Activated CD4-positive, alpha-beta T cell treated with anti-CD3 and anti-CD28 coated beads, Interleukin-2, amount 10 ng/mL, durations not matched to agents 24 days and 14 days (primary cell): ENCODE measurements at places on chromosomes 13 and 19.
A peak's percentile ranks its signal among the peaks of the same experiment; 100 is the strongest.

DNA sequence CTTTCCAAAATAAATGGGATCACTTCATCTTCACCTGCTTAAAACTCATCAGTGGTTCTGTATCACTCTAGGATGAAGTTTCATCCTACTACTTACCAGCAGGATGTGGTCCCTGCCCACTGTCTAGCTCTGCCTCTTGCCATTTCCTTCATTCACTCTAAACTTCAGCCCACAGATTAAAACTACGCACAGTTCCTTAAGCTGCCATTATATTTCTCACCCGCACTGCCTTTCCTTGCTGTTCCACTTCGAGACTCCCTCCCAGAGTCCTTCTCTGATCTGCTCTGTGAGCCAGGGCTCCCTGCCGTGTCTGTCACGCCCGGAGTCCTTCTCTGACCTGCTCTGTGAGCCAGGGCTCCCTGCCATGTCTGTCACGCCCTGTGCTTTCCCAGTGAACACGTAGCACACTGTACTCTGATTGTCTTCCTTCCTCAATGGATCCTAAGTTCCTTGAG lies 52.0 kb upstream of the NPAS1 start:
- H3K4me3 ChIP-seq = peak overlapping the region; percentile 64
- DNase-seq = peak; percentile 79
- peaks cover 28% of the 10 kb centered on the region for H3K36me3 ChIP-seq
- peaks cover 47% of the 10 kb centered on the region for H3K4me1 ChIP-seq
- peak overlapping the region; percentile 70 for H3K27ac ChIP-seq

- H3K4me3 ChIP-seq = no peak overlapping the region
- no peaks in the 10 kb centered on the region for H3K27me3 ChIP-seq
- peak; percentile 87 for DNase-seq
- peaks cover 12% of the 10 kb centered on the region for H3K36me3 ChIP-seq
Measured at GRCh38 chr19:3618144-3618810, 8.3 kb downstream of the CACTIN start.

DNA sequence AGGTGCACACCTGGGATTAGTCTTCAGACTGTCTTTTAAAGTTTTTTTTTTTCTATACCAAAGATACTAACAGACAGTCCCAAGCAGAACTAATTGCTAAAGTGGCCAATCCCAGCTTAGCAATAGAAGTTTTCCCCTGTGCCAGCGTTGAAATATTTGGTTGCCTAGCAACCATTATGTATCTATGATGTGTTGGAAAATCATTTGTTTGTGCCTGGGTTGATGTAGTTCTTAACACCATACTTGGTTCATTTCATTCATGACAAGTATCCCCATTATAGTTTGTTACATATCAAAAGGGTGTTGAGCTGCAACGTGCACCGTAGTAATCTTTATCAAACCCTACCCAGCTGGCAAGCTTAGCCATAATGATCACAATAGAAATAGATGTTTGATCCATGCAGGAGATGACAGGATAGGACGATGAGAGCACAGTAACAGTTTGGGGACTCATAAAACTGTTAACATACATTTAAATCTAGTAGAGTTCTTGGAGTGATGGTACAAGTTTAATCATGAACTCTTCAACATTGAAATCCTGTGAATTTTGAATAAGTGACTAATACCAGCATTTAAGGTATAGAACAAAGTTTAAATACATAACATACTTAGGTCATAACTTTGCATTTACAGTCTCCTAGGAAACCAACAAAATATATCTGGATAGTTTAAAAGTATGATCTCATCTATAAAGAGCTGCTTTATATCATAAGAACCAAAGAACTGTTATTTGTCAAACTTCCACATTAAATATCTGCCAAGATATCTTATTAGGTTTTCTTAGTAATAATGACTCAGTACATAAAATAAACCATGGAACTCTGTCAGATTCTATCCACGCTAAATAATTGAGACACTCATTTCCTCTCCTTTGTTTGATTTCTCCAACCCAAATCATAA lies 73.4 kb downstream of the MBNL2 start:
- H3K36me3 ChIP-seq = peaks cover 6% of the 10 kb centered on the region
- H3K27ac ChIP-seq = no peak overlapping the region
- no peak overlapping the region for H3K4me3 ChIP-seq

DNA sequence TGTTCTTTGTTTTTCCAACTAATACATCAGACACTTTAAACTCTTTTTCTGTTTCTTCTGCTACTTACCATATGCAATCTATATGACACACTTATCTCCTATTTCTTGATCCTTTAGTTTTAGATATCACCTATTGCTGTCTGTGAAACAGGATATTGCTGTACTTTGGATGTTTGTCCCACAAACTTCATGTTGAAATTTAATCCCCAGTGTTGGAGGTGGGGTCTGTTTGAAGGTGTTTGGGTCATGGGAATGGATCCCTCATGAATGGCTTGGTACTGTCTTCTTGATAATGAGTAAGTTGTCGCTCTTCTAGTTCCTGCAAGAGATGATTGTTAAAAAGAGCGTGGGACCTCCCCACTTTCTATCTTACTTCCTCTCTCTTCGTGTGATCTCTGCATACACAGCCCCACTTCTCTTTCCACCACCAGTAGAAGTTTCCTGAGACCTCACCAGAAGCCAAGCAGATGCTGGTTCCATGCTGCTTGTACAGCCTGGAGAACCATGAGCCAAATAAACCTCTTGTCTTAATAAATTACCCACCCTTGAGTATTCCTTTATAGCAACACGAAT lies 244.2 kb downstream of the NHLRC3 start:
- peaks cover 18% of the 10 kb centered on the region for H3K27me3 ChIP-seq
- no peak overlapping the region for H3K27ac ChIP-seq
- H3K4me3 ChIP-seq = no peak overlapping the region
- no peaks in the 10 kb centered on the region for H3K36me3 ChIP-seq
- DNase-seq = no peak

DNA sequence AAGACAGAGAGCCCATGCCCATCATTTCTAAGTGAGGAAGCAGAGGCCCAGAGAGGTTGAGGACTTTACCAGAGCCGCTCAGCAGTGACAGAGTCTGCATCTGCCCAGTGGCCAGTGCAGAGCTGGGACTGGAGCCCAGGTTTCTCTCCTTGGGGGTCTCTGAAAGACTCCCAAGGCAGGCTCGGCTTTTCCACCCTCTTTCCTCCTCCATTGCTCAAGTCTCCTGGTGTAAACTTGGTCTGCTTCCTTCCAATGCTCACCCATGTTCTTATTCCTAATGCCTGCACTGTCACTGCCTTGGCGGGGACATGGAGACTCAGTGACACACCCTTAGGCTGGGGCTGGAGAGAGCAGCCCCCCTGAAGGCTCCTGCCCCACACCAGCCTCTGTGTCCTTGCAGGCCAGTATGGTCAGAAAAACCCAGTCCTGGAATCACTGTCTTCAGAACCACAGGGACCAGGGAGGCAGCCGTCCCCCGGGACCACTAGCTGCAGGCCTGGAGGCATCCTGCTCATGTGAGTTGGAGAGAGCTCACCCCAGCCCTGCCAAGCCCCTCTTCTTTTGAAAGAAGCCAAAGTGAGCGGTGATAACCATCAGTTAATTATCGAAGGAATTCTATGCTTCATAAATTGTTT lies 211.0 kb upstream of the ZNF536 start:
- DNase-seq = no peak
- H3K36me3 ChIP-seq = no peaks in the 10 kb centered on the region
- H3K4me1 ChIP-seq = no peaks in the 10 kb centered on the region

- H3K4me3 ChIP-seq = no peak overlapping the region
- H3K36me3 ChIP-seq = no peaks in the 10 kb centered on the region
- no peak for DNase-seq
- no peak overlapping the region for H3K27ac ChIP-seq
Measured at GRCh38 chr13:66958611-66959010, 271.5 kb downstream of the PCDH9 start.

DNA sequence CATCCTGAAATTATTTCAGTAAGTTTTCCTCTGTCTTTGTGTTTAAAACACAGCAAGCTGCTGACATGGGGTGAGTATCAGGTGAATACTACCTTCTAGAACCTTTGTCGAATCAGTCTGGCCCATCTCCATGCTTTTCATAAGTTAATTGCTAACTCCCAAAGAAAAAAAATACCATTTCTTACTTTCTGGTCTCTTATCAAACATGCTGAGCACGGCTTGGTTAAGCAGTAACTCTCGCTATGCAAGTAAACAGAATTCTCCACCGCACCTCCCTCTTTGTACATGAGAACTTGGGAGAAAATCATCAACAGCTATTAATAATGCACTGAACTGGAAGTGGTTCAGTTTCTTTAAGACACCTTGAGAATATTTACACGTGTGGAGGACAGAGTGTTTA lies 88.6 kb downstream of the FGF9 start:
- no peaks in the 10 kb centered on the region for H3K4me1 ChIP-seq
- H3K27ac ChIP-seq = no peak overlapping the region
- H3K4me3 ChIP-seq = no peak overlapping the region
- no peak for DNase-seq

GRCh38 chr19:42280815-42281145 lies 11.7 kb downstream of the CIC start:
- H3K4me3 ChIP-seq = no peak overlapping the region
- no peak for DNase-seq
- H3K4me1 ChIP-seq = peaks cover 47% of the 10 kb centered on the region
- H3K36me3 ChIP-seq = peaks cover 12% of the 10 kb centered on the region
- peak overlapping the region; percentile 86 for H3K27ac ChIP-seq

DNA sequence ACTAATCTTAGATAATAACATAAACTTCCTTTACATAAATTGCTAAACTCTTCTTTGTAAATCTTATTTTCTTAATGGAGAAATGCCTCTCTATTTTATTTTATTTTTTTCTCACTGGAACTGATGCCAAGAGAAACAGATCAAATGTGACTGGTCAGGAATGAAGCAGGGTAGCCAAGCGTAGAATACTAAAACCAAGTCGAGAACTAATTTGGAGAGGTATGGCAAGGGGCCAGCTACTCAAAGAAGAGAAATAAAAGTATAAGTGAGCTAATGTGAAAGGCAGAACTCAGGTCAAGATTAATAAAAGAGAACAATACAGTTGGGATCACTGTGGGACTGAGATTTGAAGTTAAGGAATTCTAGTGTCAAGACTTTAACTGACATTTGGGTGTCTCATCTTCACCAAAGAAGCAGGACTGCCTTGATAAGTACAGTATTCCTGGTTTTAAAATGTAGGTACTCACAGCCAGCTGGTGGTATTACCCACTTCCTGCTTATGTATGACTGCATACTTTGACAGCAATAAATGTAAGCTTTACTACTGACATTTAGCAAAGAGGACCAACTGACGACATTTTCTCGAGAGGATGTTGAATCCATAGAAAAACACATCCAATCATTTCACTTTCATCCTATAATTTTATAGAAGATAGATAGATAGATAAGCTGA lies 1192.2 kb downstream of the EFNB2 start:
- H3K4me1 ChIP-seq = no peaks in the 10 kb centered on the region
- no peaks in the 10 kb centered on the region for H3K36me3 ChIP-seq
- DNase-seq = no peak
- no peak overlapping the region for H3K4me3 ChIP-seq

DNA sequence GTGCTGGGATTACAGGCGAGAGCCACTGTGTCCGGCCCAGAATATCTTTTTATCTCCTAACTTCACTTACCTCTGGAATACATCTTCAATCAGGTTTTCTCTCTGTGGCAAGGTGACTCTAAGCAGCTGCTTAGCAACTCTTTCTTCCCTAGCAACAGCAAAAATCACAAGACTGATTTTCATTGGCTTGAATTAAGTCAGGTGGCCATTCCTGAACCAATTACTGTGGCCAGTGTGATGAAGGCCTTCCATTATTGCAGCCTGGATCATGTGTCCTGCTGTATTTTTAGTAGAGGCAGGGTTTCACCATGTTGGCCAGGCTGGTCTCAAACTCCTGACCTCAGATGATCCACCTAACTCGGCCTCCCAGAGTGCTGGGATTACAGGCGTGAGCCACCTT lies 9.0 kb upstream of the LTBP4 start:
- H3K36me3 ChIP-seq = peaks cover 30% of the 10 kb centered on the region
- DNase-seq = peak; percentile 75
- peaks cover 7% of the 10 kb centered on the region for H3K27me3 ChIP-seq
- H3K27ac ChIP-seq = no peak overlapping the region
- peaks cover 14% of the 10 kb centered on the region for H3K4me1 ChIP-seq

GRCh38 chr19:46755853-46756543 lies 9.7 kb upstream of the STRN4 start:
- no peaks in the 10 kb centered on the region for H3K27me3 ChIP-seq
- peaks cover 6% of the 10 kb centered on the region for H3K36me3 ChIP-seq
- no peak overlapping the region for H3K4me3 ChIP-seq
- H3K4me1 ChIP-seq = peaks cover 11% of the 10 kb centered on the region
- no peak for DNase-seq
- H3K27ac ChIP-seq = no peak overlapping the region

GRCh38 chr19:56191711-56192110 lies 5.9 kb downstream of the ZSCAN5B start:
- no peak overlapping the region for H3K4me3 ChIP-seq
- H3K27me3 ChIP-seq = no peaks in the 10 kb centered on the region
- no peak overlapping the region for H3K27ac ChIP-seq
- H3K36me3 ChIP-seq = no peaks in the 10 kb centered on the region
- DNase-seq = no peak

DNA sequence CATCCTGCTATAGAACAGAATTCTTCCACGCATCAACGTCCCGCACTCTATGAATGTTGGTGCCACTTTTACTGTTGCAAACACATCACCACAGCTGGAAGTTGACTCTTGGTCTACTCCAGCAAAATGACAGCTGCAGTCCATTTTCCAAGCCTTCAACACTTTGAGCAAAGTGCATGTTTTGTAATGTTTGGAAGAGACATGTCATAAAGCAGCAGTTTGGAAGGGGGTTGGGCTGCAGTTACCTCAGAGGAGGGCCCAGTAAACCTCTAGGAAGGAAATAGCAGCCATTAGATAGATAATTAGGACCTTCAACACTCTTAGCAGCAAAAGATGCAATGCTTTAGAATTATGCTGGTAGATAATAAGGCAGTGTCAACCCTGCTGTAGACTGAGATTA lies 323.6 kb downstream of the TDRD3 start:
- no peaks in the 10 kb centered on the region for H3K36me3 ChIP-seq
- H3K4me3 ChIP-seq = no peak overlapping the region
- H3K4me1 ChIP-seq = no peaks in the 10 kb centered on the region
- no peak for DNase-seq

- H3K36me3 ChIP-seq = peaks cover 5% of the 10 kb centered on the region
- no peaks in the 10 kb centered on the region for H3K4me1 ChIP-seq
- H3K4me3 ChIP-seq = no peak overlapping the region
Measured at GRCh38 chr19:48069435-48069834, 25.6 kb upstream of the CABP5 start.
